GM12864 (cell line): ENCODE measurements at places on chromosomes 4 and X.

- DNase-seq, result no peak
Observed at GRCh38 chrX:21374994-21375707, 933 bp downstream of the CNKSR2 start.

DNA sequence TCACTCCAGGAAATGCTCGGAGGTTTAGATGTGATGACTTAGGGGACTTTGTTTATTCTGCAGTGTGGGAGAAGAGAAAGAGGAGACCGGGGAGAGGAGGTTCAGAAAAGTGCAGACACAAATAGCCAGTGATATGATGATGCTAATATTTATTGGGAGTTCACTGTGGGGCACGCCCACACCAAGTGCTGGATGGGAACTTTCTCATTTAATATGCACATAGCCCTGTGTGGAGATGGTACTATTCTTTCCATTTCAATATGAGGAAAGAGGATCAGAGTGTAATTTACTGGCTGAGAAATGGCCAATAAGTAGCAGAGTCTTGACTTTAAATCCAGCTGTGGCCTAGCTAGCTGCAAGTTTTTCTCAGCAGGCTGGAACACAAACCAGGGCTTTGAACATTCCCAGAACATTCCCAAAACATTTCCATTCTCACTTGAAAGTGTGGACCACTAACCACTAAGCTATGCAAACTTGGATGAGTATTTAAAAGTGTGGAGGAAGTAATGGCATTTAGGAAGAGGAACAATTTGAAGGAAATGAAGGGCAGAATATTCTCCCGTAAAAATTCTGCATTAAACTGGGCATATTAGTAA lies 231.7 kb downstream of the HS3ST1 start:
- DNase-seq, result no peak

- no peak for DNase-seq
Observed at GRCh38 chr4:188869581-188869980, 730.3 kb downstream of the TRIML1 start.

GRCh38 chr4:166842795-166843261 lies 391.5 kb downstream of the SPOCK3 start:
- DNase-seq, result no peak

DNA sequence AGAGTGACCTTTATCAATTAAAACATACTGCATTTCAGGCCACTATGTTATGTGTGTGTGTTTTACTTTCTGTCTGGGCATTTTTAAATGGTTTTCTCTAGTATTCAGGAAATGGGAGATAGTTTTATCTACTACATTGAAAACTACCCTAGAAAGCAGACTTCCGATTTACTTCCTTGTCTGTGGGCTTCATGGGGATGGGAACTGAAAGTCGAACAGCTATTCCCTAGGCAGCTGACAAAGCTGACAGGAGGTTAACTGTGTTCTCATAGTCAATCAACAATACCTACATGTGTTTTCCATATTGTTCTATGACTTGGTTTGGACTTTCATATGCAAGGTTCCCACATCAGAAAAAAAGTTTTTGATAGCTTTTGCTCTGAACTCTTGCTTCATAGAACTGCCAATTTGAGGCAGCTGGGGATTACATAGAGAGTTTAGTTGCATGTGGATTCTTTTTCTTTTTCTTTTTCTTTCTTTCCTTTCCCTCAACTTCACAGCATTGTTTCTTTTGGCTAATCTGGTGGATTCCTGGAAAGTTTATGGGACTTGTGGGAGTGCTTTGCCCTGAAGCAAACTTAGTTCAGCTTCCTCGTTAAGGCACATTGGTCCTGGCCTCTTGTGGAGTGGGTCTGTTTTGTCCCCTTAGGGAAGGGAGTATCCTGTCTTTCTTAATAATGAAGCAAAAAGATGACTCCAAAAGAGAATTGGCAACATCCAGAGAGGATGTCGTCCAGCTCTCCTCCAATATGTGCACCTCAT lies 327.1 kb upstream of the GIMD1 start:
- no peak for DNase-seq

- DNase-seq, result no peak
Observed at GRCh38 chrX:68133181-68133580, 300.1 kb downstream of the OPHN1 start.

- no peak for DNase-seq
Observed at GRCh38 chrX:153525451-153525850, 8.0 kb downstream of the ATP2B3 start.

- DNase-seq, result no peak
Observed at GRCh38 chr4:63757929-63758328, 651.3 kb downstream of the TECRL start.

GRCh38 chr4:170724191-170724590 lies 634.4 kb upstream of the AADAT start:
- no peak for DNase-seq

DNA sequence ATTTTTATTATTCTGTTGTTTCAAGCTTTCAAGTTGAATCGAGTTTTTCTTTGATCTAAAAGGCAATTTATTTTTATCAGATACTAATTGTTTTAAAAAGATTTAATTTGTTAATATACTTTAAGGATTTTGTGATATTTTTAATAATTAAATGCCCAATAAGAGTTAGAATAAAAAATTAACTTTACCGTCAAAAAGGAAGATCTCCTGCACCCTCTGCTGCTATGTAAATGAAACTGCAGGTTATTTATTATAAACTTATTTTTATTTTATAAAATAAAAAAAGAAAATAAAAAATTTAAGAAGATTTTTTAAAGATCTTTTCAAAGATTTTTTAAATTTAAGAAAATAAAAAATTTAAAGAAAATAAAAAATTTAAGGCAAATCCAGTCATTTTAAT lies 166.1 kb downstream of the CCSER1 start:
- DNase-seq, result no peak

- no peak for DNase-seq
Observed at GRCh38 chr4:17562157-17562556, 14.8 kb upstream of the LAP3 start.

- DNase-seq, result no peak
Observed at GRCh38 chr4:177228599-177228998, 81.1 kb upstream of the NEIL3 start.

- no peak for DNase-seq
Observed at GRCh38 chr4:102623622-102624021, 122.5 kb downstream of the NFKB1 start.

- no peak for DNase-seq
Observed at GRCh38 chrX:38365954-38366353, 13.6 kb downstream of the OTC start.

- no peak for DNase-seq
Observed at GRCh38 chr4:183330841-183331240, 8.6 kb upstream of the CLDN24 start.

DNA sequence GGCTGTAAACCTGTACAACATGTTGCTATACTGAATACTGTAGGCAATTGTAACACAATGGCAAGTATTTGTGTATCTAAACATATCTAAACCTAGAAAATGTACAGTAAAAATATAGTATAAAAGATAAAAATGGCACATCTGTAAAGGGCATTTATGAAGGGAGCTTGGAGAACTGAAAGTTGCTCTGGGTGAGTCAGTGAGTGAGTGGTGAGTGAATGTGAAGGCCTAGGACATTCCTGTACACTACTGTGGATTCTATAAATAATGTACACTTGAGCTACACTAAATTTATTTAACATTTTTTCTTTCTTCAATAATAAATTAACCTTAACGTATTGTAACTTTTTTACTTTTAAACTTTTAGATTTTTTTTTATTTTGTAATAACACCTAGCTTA lies 5.0 kb upstream of the SHROOM4 start:
- DNase-seq, result no peak

GRCh38 chr4:118276580-118276979 lies 76.2 kb downstream of the PRSS12 start:
- no peak for DNase-seq

DNA sequence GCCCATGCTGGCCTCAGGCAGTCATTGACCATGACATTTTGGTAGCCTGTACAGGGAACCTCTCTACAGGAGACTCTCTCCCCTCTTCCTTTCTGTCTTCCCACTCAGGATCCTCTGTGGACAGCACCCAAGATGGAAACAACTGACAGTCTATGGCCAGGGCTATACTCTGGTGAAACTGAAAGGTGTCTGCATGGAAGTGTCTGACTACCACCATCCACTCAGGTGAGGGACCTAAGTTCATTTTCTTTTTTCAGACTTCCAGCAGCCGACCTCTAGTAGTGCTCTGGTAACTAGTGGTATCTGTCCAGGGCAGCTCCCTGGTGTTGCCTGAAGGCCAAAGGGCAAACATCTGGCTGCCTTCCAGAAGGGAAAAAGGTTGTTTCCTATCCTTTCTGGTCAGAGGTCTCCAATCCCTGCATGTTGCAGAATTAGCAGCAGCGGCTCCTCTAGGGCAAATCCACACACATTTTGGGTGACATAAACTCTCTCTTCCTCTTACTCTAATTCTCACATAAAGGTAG lies 804.5 kb downstream of the C4orf33 start:
- DNase-seq, result no peak

DNA sequence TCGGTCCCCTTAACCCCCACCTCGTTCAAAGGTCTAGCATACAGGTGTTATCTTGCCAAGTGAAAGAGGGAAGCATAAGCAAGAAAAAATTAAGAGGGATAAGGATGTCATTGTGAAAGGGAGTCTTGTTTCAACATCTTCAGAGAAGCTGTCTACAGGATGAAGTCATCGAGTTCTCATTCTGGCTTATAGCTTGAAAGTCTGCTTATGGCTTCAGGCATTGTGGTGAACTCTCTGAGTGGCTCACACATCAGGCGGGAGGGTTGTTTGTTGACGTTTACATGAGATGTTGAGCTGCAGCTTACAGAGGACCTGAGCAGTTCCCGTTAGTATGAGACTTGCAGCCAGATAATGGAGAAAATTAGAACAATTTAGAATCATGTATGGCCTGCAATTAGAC lies 16.6 kb downstream of the MAGEA9B start:
- no peak for DNase-seq

GRCh38 chr4:174154215-174154854 lies 129.1 kb downstream of the FBXO8 start:
- DNase-seq, result no peak

- DNase-seq, result no peak
Observed at GRCh38 chrX:10952619-10953018, 158.5 kb upstream of the HCCS start.

GRCh38 chr4:166518776-166519175 lies 645.7 kb downstream of the TLL1 start:
- no peak for DNase-seq

- DNase-seq, result no peak
Observed at GRCh38 chr4:126779436-126780166, 853.2 kb upstream of the INTU start.

- no peak for DNase-seq
Observed at GRCh38 chrX:150167482-150168324, 195.4 kb upstream of the MAMLD1 start.

DNA sequence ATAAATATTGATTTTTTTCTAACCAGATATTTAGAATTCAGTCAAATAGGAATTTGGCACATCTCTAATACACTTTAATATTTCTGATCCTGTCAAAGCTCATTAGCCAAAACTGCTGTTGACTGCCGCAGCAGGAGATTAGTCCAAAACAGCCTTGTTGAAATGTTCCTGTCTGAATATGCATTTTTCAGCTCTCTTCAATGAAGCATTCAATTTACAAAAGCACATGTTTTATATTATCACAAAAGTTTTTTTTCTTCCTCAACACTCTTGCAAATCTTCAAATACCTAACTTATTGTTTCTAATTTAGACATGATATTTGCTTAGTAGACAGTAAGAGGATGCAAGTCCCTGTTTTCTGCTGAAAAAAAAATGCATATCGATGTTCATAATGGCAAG lies 140.9 kb downstream of the SPATA18 start:
- DNase-seq, result no peak

DNA sequence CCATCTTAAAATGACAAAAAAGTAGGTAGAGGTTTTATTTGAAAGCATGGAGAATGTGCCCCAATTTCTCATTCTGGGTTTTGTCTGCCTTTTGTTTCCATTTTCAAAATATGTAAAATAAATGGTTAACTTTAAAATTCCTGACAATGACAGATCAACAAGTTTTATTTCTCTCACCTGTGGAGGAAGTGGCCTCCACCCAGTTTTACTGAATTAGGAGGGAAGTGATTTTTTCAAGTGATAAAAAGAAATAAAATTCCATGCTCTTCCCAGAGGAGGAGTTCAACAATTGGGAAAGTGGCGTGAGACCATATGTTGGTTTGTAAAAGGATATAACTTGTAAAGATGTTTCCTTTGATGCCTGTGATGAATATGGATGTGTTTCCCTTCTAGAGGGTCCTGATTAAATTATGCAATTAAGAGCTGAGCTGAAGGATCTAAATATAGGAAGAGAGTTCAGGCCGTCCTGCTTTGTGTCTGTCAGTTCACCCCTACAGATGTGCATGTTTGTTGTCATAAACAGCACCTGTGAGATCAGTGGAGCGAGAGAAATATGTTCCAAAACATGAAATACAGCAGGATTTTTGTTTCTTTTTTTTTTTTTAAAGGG lies 19.5 kb downstream of the SMAD1 start:
- peak; percentile 51 for DNase-seq

- DNase-seq, result no peak
Observed at GRCh38 chrX:70422851-70423341, at the start of gene GDPD2. Gene GDPD2, plus strand, starts transcription at chrX:70423314. Its CDS starts 1,671 bp downstream, at chrX:70424985.

DNA sequence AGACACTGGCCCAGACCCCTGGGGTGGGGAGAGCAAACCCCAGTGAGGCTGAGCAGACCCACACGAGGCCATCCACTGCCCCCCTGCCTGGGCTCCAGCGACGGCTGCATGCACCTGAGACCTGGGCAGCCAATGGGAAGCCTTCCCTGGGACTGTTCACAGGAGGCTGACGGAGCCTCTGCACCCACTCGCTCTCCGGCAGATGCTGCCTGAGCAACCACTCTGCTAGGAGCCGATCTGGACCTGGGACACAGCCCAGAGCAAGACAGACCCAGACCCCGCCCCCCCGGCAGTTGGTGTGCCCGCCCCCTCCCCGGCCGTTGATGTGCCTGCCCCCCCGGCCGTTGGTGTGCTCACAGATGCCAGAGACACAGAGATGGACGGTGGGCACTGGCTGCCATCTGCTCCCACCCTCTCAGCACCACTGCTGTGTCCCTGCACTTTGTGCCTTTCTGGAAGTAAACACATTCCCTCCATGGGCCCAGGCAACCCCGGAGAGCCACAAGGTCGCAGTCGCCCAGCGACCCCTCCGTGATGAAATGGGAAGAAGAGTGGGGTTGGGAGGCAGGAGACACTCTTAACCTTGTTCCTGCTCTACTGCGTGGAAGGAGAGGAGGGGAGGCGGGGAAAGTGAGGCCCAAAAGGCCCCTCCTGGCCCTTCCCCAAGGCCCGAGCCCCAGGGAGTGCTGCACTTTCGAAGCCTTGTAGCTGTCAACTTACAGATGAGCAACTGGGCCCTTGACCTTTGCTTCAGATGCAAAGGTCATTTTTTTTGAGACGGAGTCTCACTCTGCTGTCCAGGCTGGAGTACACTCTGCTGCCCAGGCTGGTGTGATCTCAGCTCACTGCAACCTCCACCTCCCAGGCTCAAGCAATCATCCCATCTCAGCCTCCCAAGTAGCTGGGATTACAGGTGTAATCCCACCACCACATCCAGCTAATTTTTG lies 62.0 kb downstream of the ZFYVE28 start:
- no peak for DNase-seq

DNA sequence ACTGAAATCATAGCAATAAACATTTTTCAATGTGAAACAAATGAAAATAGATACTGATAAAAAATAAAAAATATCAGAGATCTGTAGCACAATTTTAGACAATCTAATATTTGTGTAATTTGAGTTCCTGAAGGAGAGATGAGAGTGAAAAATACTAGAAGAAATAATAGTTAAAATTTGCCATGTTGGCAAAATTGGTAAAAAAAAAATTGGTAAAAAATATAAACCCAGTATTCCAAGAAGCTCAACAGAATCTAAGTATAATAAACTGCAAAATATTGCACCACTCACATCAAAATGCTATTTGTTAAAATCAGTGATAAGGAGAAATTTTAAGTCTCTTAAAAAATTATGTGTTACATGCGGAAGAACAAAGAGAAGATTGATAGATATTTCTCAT lies 1680.7 kb downstream of the PCDH7 start:
- no peak for DNase-seq

- no peak for DNase-seq
Observed at GRCh38 chr4:48162162-48162561, 28.1 kb upstream of the TXK start.
